ENCODE measurements at places on chromosomes 6 and 20. TPM values are rescaled to one million over a fixed set of nuclear protein-coding genes. Genes with fewer than 3 reads are reported as not detected.
A peak's percentile ranks its signal among the peaks of the same experiment; 100 is the strongest.

DNA sequence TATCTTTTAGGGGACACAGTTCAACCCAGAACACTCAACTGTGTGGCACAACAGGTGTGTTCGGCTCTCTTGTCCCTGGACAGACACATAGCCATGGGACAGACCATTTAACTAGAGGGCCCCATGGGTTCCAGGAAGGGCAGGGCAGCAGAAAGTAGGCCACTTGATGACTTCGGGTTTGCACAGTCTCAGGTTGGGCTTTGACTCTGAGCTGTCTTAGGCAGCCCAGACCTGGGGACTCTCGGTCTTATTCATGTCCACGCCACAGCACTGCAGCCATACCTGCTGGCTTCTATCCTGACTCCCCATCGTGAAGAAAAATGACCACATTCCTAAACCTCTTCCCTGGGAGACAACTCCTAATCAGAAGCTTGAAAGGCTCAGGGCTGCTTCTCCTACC is 146.1 kb upstream of the AKAP12 start:
- no peaks in the 10 kb centered on the region for H3K4me1 ChIP-seq
- DNase-seq = no peak
- H3K27ac ChIP-seq = no peak overlapping the region
- H3K27me3 ChIP-seq = no peaks in the 10 kb centered on the region
- H3K4me3 ChIP-seq = no peak overlapping the region

DNA sequence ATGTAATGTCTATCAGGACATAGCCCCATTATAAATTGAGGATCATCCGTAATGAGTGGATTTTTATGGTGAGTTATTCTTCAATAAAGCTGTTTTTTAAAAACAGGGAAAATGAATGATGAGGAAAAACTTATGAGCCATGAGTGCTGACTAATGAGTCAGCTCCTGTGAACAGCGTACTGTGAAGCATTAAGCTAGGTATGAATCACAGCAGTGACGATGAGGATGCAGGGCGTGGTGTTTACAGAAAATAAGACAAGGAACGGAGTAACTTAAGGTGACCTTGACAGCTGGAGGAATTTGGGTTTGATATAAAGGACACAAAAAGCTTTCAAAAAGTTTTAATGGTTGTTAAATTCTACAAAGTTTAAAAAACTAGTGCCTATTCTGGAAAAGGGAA is 96.3 kb downstream of the FOXF2 start:
- no peaks in the 10 kb centered on the region for H3K36me3 ChIP-seq
- no peaks in the 10 kb centered on the region for H3K4me1 ChIP-seq
- DNase-seq = no peak
- no peak overlapping the region for H3K27ac ChIP-seq
- H3K27me3 ChIP-seq = peaks cover 6% of the 10 kb centered on the region
- no peak overlapping the region for H3K4me3 ChIP-seq

DNA sequence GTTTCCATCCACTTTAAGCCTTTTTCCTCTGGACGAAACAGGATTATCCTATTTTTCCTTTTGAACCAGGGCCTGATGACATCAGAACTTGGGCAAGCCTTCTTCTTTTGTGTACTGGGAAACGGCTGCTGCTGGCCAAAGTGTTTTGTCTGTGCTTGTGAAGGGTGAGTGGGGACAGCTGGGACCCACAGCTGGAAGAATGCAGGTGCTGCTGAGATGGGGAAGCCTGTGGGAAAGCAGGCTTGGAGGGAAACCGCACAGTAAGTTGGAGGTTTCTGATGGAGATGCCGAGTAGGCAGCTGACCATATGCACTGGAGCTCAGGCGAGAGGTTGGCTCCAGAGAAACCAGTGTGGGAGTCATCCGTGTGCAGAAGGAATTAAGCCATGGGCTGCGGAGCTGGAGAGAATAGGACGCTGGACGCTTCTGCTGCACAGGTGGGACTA is 8.5 kb upstream of the PSMG4 start:
- H3K4me1 ChIP-seq = peaks cover 7% of the 10 kb centered on the region
- no peaks in the 10 kb centered on the region for H3K36me3 ChIP-seq
- H3K27ac ChIP-seq = no peak overlapping the region
- DNase-seq = no peak
- no peak overlapping the region for H3K4me3 ChIP-seq

- no peak for DNase-seq
- H3K27me3 ChIP-seq = no peaks in the 10 kb centered on the region
These were observed 15.5 kb upstream of the ZFP57 start for GRCh38 chr6:29696147-29697125.

GRCh38 chr6:2078888-2079287 is 166.5 kb downstream of the GMDS start:
- H3K4me3 ChIP-seq = no peak overlapping the region
- no peaks in the 10 kb centered on the region for H3K4me1 ChIP-seq
- H3K36me3 ChIP-seq = no peaks in the 10 kb centered on the region
- no peak for DNase-seq

- H3K4me3 ChIP-seq = peak overlapping the region; percentile 68
- H3K27me3 ChIP-seq = no peaks in the 10 kb centered on the region
- H3K36me3 ChIP-seq = no peaks in the 10 kb centered on the region
- peaks cover 33% of the 10 kb centered on the region for H3K4me1 ChIP-seq
- peak overlapping the region; percentile 55 for H3K27ac ChIP-seq
These were observed 13.9 kb downstream of the GNL1 start for GRCh38 chr6:30542404-30542725.

DNA sequence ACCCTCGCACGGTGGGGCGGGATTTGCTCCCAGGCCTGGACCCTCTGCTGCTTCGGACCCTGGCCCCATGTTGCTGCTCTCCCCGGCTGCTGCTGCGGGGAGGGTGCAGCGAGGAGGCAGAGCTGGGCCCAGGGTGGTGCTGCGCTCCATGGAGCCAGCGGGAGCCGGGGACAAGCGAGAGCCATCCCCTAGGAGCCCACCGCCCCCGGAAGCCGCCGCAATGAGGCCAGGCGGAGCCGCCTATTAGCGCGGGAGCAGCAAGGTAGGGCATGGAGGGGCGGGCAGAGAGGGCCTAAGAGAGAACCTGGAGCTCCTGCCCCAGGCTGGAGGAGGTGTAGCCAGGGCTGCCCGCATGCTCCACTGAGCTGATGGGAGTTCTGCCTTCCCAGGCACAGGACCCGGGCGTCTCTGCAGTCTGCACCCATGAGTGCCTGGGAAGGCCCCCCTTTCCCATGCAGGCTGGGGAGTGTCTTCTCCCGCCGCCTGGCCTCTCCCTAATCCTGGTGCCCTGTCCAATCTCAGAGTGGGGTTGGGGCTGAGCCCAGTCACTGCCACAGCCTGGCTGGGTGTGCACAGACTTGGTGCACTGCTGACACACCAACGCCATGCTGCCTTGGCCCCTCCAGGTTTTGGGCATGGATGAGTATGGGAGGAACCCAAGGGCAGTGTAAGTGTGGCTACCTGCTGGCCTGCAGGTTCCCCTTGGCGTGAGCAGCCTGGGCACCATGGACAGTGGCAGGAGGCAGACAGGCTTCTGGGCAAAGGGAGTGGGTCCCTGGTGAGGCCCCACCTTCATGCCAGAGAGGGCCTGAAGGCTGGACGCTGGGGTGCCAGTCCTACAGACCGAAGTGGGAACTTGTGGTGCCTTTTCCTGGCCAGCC is 360.6 kb upstream of the MAP3K7 start:
- H3K27me3 ChIP-seq = no peaks in the 10 kb centered on the region
- H3K36me3 ChIP-seq = no peaks in the 10 kb centered on the region
- no peak overlapping the region for H3K4me3 ChIP-seq
- H3K27ac ChIP-seq = no peak overlapping the region
- no peaks in the 10 kb centered on the region for H3K4me1 ChIP-seq
- no peak for DNase-seq

DNA sequence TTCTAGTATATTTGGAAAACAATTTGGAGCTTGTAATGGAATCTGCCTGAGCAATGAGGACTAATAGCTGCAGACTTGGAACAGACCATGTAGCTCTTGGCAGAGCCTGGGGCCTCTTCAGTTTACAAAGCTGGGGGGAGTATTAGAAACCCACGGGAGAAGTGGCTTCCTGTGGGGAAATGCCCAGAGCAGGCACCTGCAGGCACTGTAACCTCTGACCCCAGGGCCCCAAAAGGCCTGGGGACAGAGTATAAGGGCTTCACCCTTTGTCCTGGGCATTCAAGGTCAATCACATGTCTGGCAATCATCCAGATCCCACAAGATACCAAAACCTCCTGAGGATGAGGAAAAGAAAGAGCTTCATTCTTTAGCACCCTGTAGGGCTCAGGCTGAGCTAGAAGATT is 19.4 kb downstream of the PKIG start:
- H3K27ac ChIP-seq = no peak overlapping the region
- peaks cover 9% of the 10 kb centered on the region for H3K4me1 ChIP-seq
- H3K36me3 ChIP-seq = no peaks in the 10 kb centered on the region
- no peak for DNase-seq

DNA sequence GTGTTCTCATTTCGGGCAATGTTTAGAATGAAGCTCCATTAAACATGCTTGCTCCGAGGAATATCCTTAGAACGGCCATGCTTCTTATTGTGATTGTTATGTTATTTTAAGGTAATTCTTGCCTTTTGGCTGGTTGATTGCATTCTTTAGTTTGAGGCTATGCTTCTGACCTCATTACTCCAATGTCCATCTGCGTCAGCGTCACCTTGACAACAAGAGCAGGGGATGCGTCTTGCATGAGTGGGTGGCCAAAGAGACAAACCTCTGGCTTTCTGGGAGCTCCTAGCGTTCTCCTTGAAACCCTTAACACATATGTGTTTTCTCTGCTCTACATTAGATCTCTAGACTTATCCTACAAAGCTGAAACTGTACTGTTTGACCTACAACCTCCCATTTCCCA is 184.3 kb downstream of the THBS2 start:
- no peak for DNase-seq
- no peak overlapping the region for H3K27ac ChIP-seq
- no peak overlapping the region for H3K4me3 ChIP-seq
- H3K27me3 ChIP-seq = no peaks in the 10 kb centered on the region

GRCh38 chr20:48661575-48662455 is 166.0 kb downstream of the PREX1 start:
- H3K27me3 ChIP-seq = no peaks in the 10 kb centered on the region
- H3K4me3 ChIP-seq = no peak overlapping the region
- H3K4me1 ChIP-seq = no peaks in the 10 kb centered on the region
- no peak overlapping the region for H3K27ac ChIP-seq
- peaks cover 12% of the 10 kb centered on the region for H3K36me3 ChIP-seq
- no peak for DNase-seq

GRCh38 chr20:45963059-45964005 is 8.7 kb downstream of the ZNF335 start:
- H3K36me3 ChIP-seq = peaks cover 65% of the 10 kb centered on the region
- no peak overlapping the region for H3K4me3 ChIP-seq
- H3K27ac ChIP-seq = no peak overlapping the region
- no peak for DNase-seq
- H3K27me3 ChIP-seq = no peaks in the 10 kb centered on the region

DNA sequence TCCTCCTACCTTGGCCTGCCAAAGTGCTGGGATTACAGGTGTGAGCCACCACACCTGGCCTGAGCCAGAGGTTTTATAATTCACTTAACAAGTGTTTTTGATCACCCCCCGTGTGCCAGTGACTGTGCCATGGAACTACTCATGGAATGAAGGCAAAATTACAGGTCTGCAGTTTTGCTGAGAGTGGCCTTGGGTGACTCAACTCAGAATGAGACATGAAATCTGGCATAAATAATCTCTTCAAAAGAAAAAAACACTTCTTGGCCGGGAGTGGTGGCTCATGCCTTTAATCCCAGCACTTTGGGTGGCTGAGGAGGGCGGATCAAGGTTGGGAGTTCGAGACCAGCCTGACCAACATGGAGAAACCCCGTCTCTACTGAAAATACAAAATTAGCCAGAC is 166.9 kb upstream of the SALL4 start:
- no peak overlapping the region for H3K27ac ChIP-seq
- no peak for DNase-seq
- H3K36me3 ChIP-seq = no peaks in the 10 kb centered on the region
- H3K27me3 ChIP-seq = no peaks in the 10 kb centered on the region

- H3K27me3 ChIP-seq = no peaks in the 10 kb centered on the region
- no peaks in the 10 kb centered on the region for H3K4me1 ChIP-seq
- no peak overlapping the region for H3K4me3 ChIP-seq
- no peak for DNase-seq
- no peaks in the 10 kb centered on the region for H3K36me3 ChIP-seq
- H3K27ac ChIP-seq = peak overlapping the region; percentile 38
These were observed 262.3 kb downstream of the ZNF217 start for GRCh38 chr20:53331151-53331973.

DNA sequence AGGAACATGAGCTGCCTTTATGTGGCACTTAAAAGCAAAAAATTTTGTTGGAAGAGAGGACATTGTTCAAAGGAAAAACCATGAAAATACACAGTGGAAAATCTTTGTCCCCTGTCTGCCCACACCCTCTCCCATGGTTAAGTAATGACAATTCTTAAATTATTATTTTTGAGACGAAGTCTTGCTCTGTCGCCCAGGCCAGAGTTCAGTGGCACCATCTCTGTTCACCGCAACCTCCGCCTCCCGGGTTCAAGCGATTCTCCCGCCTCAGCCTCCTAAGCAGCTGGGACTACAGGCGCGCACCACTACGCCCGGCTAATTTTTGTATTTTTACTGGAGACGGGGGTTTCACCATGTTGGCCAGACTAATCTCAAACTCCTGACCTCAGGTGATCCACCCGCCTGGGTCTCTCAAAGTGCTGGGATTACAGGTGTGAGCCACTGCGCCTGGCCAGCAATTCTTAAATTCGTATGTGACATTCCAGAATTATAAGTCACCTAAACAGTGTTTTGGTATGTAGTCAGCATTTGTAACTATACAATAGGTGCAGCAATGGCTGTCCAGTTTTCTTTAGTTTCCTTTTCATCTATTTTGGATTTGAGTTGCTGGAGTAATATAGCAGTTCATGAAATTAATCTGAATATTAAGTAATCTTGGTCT is 636 bp upstream of the SSR1 start:
- H3K27me3 ChIP-seq = no peaks in the 10 kb centered on the region
- no peak for DNase-seq
- H3K36me3 ChIP-seq = peaks cover 8% of the 10 kb centered on the region
- H3K27ac ChIP-seq = peak overlapping the region; percentile 86
- peak overlapping the region; percentile 78 for H3K4me3 ChIP-seq

- H3K4me1 ChIP-seq = peaks cover 7% of the 10 kb centered on the region
- H3K27me3 ChIP-seq = no peaks in the 10 kb centered on the region
- no peak for DNase-seq
- peak overlapping the region; percentile 91 for H3K4me3 ChIP-seq
- H3K27ac ChIP-seq = peak overlapping the region; percentile 99
These were observed 26.4 kb downstream of the TRIM27 start for GRCh38 chr6:28897369-28897745.

GRCh38 chr6:39214846-39215639 is 14.2 kb downstream of the KCNK5 start:
- DNase-seq = no peak
- no peak overlapping the region for H3K27ac ChIP-seq
- H3K36me3 ChIP-seq = no peaks in the 10 kb centered on the region

- no peaks in the 10 kb centered on the region for H3K27me3 ChIP-seq
- no peaks in the 10 kb centered on the region for H3K36me3 ChIP-seq
- H3K4me1 ChIP-seq = no peaks in the 10 kb centered on the region
- H3K4me3 ChIP-seq = no peak overlapping the region
- no peak for DNase-seq
These were observed 280.3 kb upstream of the SYNCRIP start for GRCh38 chr6:85923013-85923430.

- H3K4me3 ChIP-seq = no peak overlapping the region
- no peaks in the 10 kb centered on the region for H3K36me3 ChIP-seq
- no peak overlapping the region for H3K27ac ChIP-seq
- H3K4me1 ChIP-seq = no peaks in the 10 kb centered on the region
- H3K27me3 ChIP-seq = no peaks in the 10 kb centered on the region
These were observed 108.8 kb upstream of the TBX18 start for GRCh38 chr6:84872996-84873723.

The CLDN20 gene
- total RNA-seq = not detected

The TRIM40 gene
- not detected for total RNA-seq

The GABRR1 gene
- total RNA-seq = not detected

The JARID2 gene
- 25.0 TPM for total RNA-seq

The MUCL3 gene
- total RNA-seq = not detected

The DXO gene
- 15.8 TPM for total RNA-seq

The ATP9A gene
- 2.0 TPM for total RNA-seq

The SPATA2 gene
- total RNA-seq = 16.0 TPM

The MYCT1 gene
- total RNA-seq = not detected

The AVP gene
- not detected for total RNA-seq

The CLPSL1 gene
- total RNA-seq = not detected

Measured in CD8-positive, alpha-beta memory T cell (primary cell).